ENCODE measurements at places on chromosomes 12 and 14. TPM values are rescaled to one million over a fixed set of nuclear protein-coding genes. Genes with fewer than 3 reads are reported as not detected.

The CEBPE gene
- not detected for total RNA-seq

The AKAP5 gene
- total RNA-seq, result 1.1 TPM

The ANO6 gene
- 32.6 TPM for total RNA-seq

The GARIN6 gene
- not detected for total RNA-seq

The DPPA3 gene
- not detected for total RNA-seq

The PPP1R36 gene
- total RNA-seq, result not detected

The OTX2 gene
- total RNA-seq, result not detected

The MYO1H gene
- not detected for total RNA-seq

The TMTC1 gene
- total RNA-seq, result 0.11 TPM

The ASCL1 gene
- total RNA-seq, result not detected

The ZDHHC22 gene
- 0.10 TPM for total RNA-seq

The HSPA2 gene
- 3.0 TPM for total RNA-seq

The TRPV4 gene
- total RNA-seq, result 0.50 TPM

The CLEC2D gene
- total RNA-seq, result 1.0 TPM

The ISCU gene
- total RNA-seq, result 190 TPM

The LBHD2 gene
- not detected for total RNA-seq

The KITLG gene
- 9.5 TPM for total RNA-seq

The KHNYN gene
- 18.0 TPM for total RNA-seq

The MFAP5 gene
- total RNA-seq, result not detected

The JPH4 gene
- 32.5 TPM for total RNA-seq

The ACOT6 gene
- total RNA-seq, result not detected

The CD4 gene
- not detected for total RNA-seq

The NKX2-1 gene
- not detected for total RNA-seq

The SERPINA10 gene
- not detected for total RNA-seq

The IGF1 gene
- total RNA-seq, result not detected

The SPTB gene
- total RNA-seq, result 1.9 TPM

The KRT4 gene
- total RNA-seq, result not detected

The AQP6 gene
- not detected for total RNA-seq

The A2M gene
- total RNA-seq, result not detected

The PIWIL1 gene
- total RNA-seq, result not detected

The ETV6 gene
- 7.6 TPM for total RNA-seq

The CDC42BPB gene
- total RNA-seq, result 42.1 TPM

The ZNF605 gene
- total RNA-seq, result 5.5 TPM

The TRIP11 gene
- total RNA-seq, result 16.7 TPM

The ST8SIA1 gene
- 2.5 TPM for total RNA-seq

The HOXC5 gene
- total RNA-seq, result 0.70 TPM

The NTN4 gene
- 8.4 TPM for total RNA-seq

The RTN1 gene
- 13.9 TPM for total RNA-seq

The KRT82 gene
- not detected for total RNA-seq

The DEPDC4 gene
- total RNA-seq, result 2.4 TPM

The SLC24A4 gene
- total RNA-seq, result 0.03 TPM

The NID2 gene
- 1.6 TPM for total RNA-seq

The LRRIQ1 gene
- not detected for total RNA-seq

Measured in HT1080 (cell line).